ENCODE measurements at places on chromosomes 12 and 14. TPM values are rescaled to one million over a fixed set of nuclear protein-coding genes. Genes with fewer than 3 reads are reported as not detected.

OR6C2 gene
- total RNA-seq: not detected

CYP46A1 gene
- total RNA-seq: 0.33 TPM

BDKRB1 gene
- not detected for total RNA-seq

TSHR gene
- total RNA-seq: 0.39 TPM

FAM181A gene
- total RNA-seq: not detected

EXOC3L4 gene
- not detected for total RNA-seq

SLC7A8 gene
- total RNA-seq: 1.8 TPM

PRB2 gene
- not detected for total RNA-seq
